MCF 10A (cell line): ENCODE measurements at places on chromosomes 1 and 21. TPM values are rescaled to one million over a fixed set of nuclear protein-coding genes. Genes with fewer than 3 reads are reported as not detected.

- no peak for DNase-seq
Observed at GRCh38 chr1:16960560-16961296, 19.7 kb downstream of the MFAP2 start.

DNA sequence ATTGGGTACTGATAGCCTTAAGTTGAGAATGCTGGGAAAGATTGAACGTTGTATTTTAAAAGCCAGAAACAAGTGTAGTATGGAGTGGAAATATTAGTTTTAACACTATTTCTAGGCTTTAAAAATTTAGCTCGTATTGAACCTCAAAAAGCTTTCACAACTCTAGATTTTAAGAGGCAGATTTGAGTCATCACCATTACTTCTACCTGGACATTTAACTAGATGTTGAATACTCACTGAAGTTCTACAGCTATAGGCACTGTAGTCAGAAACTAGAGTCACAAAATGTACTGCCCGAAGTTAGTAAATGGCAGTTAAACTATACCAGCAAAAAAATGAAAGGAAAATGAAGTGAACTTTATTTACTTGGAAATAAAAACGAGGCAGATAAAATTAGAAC, 96.5 kb downstream of the NEK7 start:
- no peak for DNase-seq

DNA sequence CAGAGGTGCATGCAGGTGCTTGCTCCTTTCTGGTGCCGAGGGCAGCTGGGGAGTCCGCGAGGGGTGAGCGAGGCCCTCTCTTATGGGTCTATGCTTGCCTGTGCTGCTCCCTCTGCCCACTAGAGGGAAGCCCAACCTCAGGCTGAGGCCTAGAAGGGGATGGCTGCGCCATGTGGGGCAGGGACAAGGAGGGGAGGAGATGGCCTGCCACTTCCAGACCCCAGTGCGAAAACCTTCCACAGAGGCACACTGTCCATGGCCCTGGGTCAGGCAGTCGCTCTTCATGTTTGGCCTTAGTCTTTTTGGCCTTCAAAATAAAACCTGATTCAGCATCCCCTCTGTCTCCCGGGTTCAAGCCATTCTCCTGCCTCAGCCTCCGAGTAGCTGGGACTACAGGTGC, 14.0 kb downstream of the RHBG start:
- DNase-seq = peak; percentile 80

The MNDA gene
- not detected in 2 replicates for total RNA-seq

The MYBPH gene
- not detected in 2 replicates for total RNA-seq

The GJC2 gene
- total RNA-seq = 9.0 and 18.5 TPM in 2 replicates
